Smooth muscle cell of the pulmonary artery (primary cell): ENCODE measurements at places on chromosomes 7 and 10. TPM values are rescaled to one million over a fixed set of nuclear protein-coding genes. Genes with fewer than 3 reads are reported as not detected.

Gene EPO
- total RNA-seq: not detected in 2 replicates

Gene SND1
- total RNA-seq: 203 and 212 TPM in 2 replicates

Gene PLEKHA1
- total RNA-seq: 27.9 and 29.8 TPM in 2 replicates

Gene SEC24C
- 76.3 and 85.0 TPM in 2 replicates for total RNA-seq

Gene AFAP1L2
- 0.17 and 1.2 TPM in 2 replicates for total RNA-seq

Gene EN2
- total RNA-seq: not detected in 2 replicates

Gene HIBADH
- 53.9 and 61.1 TPM in 2 replicates for total RNA-seq

Gene RNF32
- total RNA-seq: 0.33 and 0.56 TPM in 2 replicates

Gene TMEM270
- total RNA-seq: not detected in 2 replicates

Gene C7orf25
- total RNA-seq: 4.9 and 8.9 TPM in 2 replicates

Gene MEIG1
- 0.46 TPM in 1 of 2 replicates, not detected in the other for total RNA-seq

Gene ANKRD2
- total RNA-seq: 0.33 and 1.1 TPM in 2 replicates

Gene ZNF239
- 5.9 and 7.5 TPM in 2 replicates for total RNA-seq

Gene INMT
- 12.0 and 13.1 TPM in 2 replicates for total RNA-seq

Gene CPN1
- not detected in 2 replicates for total RNA-seq

Gene ACSM6
- total RNA-seq: not detected in 2 replicates

Gene NOC3L
- total RNA-seq: 25.3 and 28.5 TPM in 2 replicates

Gene CHAT
- not detected in 2 replicates for total RNA-seq

Gene ADCYAP1R1
- not detected in 2 replicates for total RNA-seq

Gene KLF6
- total RNA-seq: 63.9 and 81.1 TPM in 2 replicates

Gene HMX2
- total RNA-seq: not detected in 2 replicates

Gene NOLC1
- 20.2 and 28.0 TPM in 2 replicates for total RNA-seq

Gene TMEM26
- 0.40 and 2.0 TPM in 2 replicates for total RNA-seq

Gene BMS1
- total RNA-seq: 16.1 TPM in 2 replicates

Gene MYL10
- not detected in 2 replicates for total RNA-seq

Gene TFEC
- 0.07 and 0.13 TPM in 2 replicates for total RNA-seq

Gene ALOX5
- not detected in 2 replicates for total RNA-seq

Gene KCNK18
- total RNA-seq: not detected in 2 replicates
